ENCODE measurements at places on chromosomes 7 and 10.

DNA sequence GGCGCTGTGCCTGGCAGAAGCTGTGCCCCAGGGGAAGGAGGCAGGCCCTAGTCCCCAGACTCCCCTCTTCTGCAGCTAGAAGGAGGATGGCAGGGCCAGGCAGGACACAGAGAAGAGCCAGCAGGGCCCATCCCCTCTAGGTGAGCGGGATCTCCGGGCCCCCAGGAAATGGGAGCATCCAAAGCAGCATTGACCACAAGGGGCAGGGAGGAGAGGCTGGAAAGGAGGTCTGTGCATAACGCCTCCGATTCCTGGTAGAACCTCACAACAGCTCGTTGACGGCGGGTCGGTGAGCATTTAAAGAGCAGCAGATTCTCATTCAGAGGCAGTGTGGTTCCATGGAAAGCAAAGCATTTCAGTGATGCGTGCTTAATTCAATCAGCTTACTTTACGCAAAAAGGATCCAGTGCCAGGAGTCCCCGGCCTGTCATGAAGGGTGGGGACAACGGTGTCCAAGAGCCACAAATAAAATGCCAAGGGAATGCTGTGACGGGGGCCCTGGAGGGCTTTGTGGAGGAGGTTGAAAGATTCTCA is 41.0 kb downstream of the CLRN3 start:
- DNase-seq, result no peak

DNA sequence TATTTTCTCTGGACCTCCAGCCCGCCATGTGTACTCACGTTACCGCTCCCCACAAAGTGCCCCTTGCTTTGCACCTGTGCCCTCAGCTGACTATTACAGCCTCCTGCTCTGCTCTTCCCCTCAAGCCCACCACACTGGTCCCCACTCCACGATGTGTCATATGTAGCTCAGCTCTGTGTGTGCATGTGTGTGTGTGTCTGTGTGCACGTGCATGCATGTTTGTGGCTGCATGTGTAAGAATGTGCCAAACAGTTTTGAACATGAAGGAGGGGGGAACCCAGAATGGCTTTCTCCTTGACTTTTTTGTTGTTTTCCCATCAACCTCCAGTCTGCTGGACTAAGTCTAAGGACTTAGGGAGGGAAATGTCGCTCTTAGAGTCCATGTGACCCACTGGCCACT is 54.8 kb upstream of the BTRC start:
- DNase-seq, result no peak

DNA sequence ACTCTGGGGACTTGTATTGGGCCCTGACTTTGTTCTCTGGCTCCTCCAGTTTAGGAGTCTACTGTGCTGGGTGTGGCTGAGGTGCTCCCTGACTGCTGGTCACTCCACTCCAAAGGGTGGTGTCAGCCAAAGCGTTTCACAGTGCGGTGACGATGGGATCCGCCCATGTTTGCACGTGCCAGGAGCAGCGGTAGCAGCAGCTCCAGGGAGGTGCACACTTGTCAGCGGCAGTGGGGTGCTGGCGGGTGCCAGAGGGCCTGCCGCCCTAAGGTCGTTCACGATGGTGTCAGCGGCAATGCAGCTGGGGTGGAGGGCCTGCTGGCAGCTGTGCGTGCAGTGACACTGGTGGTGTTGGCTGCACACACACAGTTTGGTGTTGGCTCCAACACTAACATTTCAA is 268.5 kb upstream of the AKR1E2 start:
- DNase-seq, result no peak

- DNase-seq, result no peak
Measured at GRCh38 chr10:988667-989545, 672 bp downstream of the GTPBP4 start.

DNA sequence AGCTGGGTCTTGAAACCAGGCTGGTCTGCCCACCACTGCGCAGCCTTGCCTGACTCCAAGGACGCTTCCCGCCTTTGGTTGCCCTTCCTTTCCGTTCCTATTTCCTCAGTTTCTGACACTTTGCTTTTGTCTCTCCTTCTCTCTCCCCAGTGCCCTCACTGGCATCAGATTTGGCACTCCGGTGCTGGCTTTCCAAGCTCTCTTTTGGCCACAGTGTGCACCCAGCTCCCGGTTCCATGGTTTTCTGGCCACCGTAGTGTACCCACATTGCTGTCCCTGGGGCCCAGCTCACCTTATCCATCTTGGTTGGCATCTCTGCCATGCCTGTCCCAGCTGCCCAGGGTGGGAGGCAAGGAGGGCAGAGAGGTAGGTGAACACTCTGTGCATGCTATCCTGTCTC is 142.2 kb downstream of the PLXNA4 start:
- no peak for DNase-seq

GRCh38 chr10:75269605-75270004 is 33.8 kb upstream of the COMTD1 start:
- DNase-seq, result no peak

- no peak for DNase-seq
Measured at GRCh38 chr10:116554628-116555027, 8.9 kb downstream of the PNLIP start.

- no peak for DNase-seq
Measured at GRCh38 chr10:14151571-14151970, 179.2 kb downstream of the FRMD4A start.

- no peak for DNase-seq
Measured at GRCh38 chr7:104956753-104957450, 57.1 kb upstream of the KMT2E start.

- DNase-seq, result no peak
Measured at GRCh38 chr7:35988818-35989217, 164.2 kb upstream of the EEPD1 start.

DNA sequence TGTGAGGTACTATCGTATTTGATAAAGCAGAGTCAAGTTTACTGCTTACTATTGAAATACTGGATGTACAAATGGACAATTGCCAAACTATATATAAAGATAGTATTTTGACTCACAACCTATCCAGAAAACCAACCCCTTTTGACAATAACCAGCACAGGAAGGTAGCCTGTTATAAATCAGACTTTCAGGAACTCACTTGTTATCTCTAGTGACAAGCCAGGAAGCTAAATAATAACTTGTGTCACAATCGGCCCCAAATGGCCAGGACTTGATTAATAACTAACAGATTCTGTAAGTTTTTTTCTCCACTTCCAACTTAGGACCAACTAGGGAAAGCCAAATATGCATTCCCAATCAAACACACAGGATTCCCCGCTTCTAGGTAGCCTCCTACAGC is 38.8 kb upstream of the SLC35G1 start:
- DNase-seq, result no peak

- DNase-seq, result no peak
Measured at GRCh38 chr10:117545141-117546019, 2.8 kb downstream of the EMX2 start.

- DNase-seq, result no peak
Measured at GRCh38 chr10:126250527-126251310, 137.6 kb downstream of the ADAM12 start.

DNA sequence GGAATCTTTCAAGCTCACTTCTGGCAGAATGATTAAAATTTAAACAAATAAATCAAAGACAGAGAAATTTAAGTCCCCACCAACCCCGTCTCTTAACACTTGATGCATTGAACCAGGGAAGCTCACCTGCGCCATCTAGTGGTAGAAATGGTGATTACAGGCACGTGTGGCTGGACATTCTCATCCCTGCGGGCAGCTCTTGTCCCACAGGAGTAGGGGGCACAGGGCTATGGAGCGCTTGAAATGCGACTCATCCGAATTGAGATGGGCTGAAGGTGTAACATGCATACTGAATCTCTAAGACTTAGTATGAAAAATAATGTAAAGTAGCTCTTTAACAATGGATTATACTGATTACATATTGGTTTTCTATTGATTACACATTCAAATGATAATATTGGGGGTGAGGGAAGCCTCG is 24.8 kb upstream of the SLIT1 start:
- peak; percentile 53 for DNase-seq

- DNase-seq, result no peak
Measured at GRCh38 chr7:107505997-107506673, 36.3 kb downstream of the GPR22 start.

GRCh38 chr7:121887634-121888033 is 14.7 kb downstream of the PTPRZ1 start:
- DNase-seq, result no peak

DNA sequence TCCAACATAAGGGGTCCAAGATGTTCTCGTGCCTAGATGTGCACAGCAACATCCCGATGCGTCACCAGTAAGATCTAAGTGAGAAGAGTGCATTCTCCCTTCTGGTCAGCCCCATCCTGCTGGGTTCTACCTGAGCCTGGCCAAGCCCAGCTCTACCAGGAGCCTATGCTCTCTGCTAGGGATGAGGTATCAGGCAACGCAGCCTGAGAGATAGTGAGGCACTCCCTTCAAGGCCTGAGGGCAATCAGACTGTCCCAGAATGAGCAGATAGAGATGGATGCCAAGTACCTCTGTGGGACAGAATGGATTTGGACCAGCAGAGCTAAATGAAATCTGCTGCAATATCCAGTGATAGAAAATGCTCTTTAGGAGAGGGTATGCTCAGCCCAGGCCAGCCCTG is 26.7 kb downstream of the DDC start:
- DNase-seq, result no peak

DNA sequence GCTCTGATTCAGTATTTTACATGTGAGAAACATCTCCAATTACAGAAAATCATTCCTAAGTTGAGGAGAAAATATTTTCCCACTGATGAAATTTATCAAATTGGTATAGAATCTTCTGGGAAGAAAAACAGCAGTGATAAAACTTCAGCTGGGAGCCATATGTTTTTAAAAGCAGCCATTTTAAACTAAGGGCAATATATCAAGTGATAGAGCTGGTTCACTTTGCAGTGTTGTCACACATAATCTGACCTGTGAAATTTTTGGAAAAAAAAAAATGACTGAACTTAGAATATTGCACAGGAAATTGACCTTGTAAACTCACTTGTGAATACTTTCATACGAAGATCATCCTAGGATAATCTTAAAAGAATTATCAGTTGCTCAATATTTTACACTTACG is 10.5 kb upstream of the EZH2 start:
- DNase-seq, result no peak

DNA sequence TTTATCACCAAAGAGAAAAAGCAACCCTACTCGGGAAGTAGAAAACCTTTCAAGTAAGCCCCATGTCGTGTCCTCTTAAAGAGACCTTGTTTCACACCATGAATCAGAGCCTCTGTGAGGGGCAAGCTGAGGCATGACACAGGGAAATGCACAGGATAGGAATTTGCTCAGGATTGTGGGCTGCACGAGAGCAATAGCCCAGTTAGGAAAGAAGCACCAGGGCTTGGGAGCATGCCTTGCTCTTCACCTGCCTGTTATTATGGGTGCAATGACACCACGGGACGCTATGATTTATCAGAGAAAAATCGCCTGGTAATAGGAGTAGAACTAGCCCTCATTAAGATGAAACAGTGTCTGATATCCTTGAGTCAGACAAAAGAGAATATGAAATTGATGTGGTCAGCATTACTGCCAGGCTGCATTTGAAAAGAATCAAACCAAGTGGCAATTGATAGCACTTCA is 562.9 kb upstream of the NRP1 start:
- no peak for DNase-seq

- DNase-seq, result no peak
Measured at GRCh38 chr10:51117053-51117660, 42.9 kb downstream of the PRKG1 start.

- DNase-seq, result no peak
Measured at GRCh38 chr7:26127411-26127810, 24.6 kb upstream of the NFE2L3 start.

DNA sequence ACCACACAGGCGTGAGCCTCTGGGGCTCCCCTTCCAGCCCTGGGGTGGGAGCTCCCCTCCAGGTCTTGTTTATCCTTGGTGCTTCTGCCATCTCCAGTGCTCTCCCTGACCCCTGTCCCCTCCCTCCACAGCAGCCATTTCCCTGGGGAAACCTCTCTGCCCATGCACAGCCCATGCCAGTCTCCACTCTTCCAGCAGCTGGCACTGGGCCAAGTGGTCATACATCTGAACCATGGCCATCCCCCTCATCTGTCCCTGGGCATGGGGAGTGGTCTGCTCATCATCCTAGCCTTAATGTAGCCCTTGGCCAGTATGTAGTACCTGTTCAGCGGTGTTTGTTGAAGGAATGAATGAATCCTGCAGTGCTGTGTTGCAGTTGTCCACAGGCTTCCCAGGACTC is 172.4 kb upstream of the ZNF32 start:
- no peak for DNase-seq

DNA sequence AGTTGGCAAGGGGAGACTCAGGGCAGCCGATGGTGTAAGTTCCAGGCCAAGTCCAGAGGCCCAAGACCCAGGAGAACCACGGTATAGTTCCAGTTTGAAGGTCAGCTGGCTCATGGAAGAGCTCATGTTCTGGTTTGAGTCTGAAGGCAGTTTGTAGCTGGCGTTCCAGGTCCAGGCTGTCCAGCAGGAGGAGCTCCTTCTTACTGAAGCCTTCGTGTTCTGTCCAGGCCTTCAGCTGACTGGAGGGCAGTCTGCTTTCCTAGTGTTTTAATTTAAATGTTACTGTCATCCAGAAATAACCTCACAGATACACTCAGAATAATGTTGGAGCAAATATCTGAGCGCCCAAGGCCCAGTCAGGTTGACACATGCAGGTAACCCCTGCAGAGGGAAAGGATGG is 4.2 kb downstream of the SUN1 start:
- no peak for DNase-seq

DNA sequence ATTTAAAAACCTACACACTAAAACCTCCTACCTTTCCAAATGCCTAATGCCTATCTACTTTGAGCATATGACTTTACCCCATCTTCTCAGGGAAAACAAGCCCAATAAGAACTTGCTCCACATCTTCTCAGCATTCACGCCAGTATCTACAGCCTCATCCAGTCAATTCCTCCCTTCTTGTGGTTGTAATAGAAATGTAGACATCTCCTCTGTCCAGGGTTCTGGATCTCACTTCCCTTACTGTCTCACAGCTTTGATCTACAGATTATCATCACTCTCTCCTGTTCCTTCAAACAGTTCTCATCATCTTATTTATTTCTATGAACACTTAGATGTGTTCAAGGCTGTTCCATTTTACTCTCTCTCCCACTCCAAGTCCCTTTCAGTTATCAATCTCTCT is 70.4 kb upstream of the NOBOX start:
- no peak for DNase-seq

DNA sequence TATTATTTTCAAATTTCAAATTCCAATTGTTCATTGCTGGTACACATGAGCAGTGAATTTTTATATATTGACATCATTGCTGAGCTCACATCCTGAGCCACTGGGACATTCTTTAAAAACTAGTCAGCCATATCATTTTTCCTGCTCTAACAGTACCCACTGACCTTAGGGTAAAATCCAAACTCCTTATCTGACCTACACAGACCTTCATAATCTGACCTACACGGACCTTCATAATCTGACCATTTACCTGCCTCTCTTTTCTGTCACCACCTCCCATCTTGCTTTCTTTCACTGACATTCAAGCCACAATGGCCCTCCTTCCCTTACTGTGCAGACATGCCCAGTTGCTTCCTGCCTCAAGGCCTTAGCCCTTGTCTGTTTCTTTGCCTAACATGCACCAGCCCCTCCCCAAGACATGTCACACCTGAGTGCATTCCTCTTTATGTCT is 16.1 kb upstream of the CUZD1 start:
- no peak for DNase-seq

DNA sequence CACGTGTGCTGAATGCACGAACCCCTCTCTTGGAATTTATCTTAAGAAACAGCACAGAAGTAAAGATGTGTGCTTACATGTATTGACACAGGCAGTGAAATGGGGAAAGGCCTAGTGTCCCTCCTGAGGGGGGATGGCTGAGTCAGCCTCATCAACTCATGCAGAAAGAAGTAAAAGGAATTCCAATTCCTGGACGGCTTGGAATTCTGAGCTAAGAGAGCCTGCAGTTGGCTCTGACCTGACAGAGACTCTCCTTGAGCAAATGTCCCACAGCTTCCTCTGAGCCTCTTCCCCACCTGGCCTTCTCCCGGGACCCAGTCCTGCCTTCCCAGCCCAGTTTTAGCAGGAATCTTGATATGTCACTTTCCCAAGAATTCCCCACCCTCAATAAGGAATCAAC is 542.4 kb upstream of the ADARB2 start:
- DNase-seq, result no peak

All from GM19239 (cell line).